ENCODE measurements at places on chromosomes 6 and 20.

- no peak for DNase-seq
Observed at GRCh38 chr6:75818098-75818855, 69.2 kb downstream of the MYO6 start.

DNA sequence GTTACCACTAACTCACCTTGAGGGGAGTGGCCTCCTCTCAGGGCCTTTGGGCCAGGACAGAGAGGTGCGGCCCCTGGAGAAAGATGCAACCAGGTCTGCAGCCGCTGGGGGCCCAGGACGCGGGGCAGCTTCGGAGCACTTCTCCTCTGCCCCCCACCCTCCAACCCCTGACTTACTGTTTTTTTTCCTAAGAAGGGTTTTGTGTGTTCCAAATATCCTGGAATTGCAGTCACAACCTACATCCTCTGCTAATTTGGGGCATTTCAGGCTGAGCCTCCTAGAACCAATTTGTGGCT is 1.7 kb downstream of the LINC00237 start:
- DNase-seq = no peak

- no peak for DNase-seq
Observed at GRCh38 chr6:35179901-35180535, 33.7 kb upstream of the SCUBE3 start.

DNA sequence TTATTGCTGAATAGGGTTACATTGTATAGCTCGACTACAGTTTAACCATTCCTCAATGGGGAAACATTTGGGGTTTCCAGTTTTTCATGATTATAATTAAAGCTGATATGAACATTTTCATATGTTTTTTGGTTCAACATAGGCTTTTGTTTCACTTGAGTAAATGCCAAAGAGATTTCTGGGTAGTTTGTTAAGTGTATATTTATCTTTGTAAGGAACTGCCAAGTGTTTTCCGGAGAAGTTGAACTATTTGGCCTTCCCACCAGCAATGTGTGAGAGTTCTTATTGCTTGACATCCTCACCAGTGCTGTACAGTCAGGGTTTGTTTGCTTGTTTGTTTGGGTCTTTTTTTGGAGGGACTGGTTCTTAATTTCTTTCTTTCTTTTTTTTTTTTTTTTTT is 83.7 kb upstream of the RALY start:
- no peak for DNase-seq

GRCh38 chr20:54525916-54526590 is 50.7 kb downstream of the DOK5 start:
- DNase-seq = no peak

- no peak for DNase-seq
Observed at GRCh38 chr6:137097057-137097456, 52.3 kb upstream of the IL20RA start.

DNA sequence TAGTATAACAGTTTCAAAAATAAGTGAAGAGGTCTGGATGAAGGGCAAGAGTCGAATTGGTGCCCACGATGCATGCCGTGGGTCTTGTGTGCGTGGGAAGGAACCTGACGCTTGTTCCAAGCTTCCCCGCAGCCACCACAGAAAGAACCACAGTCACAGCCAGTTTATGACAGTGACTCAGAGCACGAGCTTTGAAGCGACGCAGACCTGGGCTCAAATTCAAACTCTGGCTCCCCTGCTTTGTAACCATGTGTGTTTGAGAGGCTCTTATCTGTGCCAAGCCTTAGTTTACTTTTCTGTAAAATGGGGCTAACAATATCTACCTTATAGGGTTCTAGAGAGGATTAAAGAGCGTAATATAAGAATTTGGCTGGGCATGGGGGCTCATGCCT is 65.5 kb downstream of the SYNJ2 start:
- DNase-seq = no peak

- DNase-seq = no peak
Observed at GRCh38 chr6:159727717-159728445, 575 bp downstream of the WTAP start.

DNA sequence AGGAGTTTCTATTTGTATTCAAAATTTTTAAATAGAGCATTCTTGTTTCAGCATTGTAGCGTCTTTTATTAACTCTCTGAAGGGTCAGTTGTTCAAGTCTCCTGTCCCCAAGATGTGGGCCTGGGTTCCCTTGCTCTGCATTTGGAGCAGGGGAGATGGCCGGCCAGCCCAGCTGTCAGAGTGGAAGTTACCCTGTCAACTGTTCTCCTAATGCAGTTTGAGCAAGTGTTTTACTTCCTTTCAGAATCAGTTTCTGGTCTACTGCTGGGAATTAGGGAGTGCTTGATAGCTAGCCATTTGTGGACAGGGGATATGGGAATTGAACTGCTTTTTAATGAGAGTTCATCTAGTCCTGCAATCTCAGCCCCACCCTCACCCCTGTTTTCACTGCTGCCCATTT is 116.6 kb downstream of the QKI start:
- no peak for DNase-seq

Data from NCI-H2029 treated with DMSO at 0.1 percent for 48 hours (cell line).